ENCODE measurements at places on chromosomes 4 and X. TPM values are rescaled to one million over a fixed set of nuclear protein-coding genes. Genes with fewer than 3 reads are reported as not detected.

The CITED1 gene
- total RNA-seq: not detected

The CSN1S1 gene
- total RNA-seq: not detected

The EIF2S3 gene
- 285 TPM for total RNA-seq

The NR3C2 gene
- 30.7 TPM for total RNA-seq

The DMRTC1 gene
- not detected for total RNA-seq

The S100P gene
- not detected for total RNA-seq

The SPANXA2 gene
- not detected for total RNA-seq

The NRK gene
- total RNA-seq: under 0.01 TPM

The GPR82 gene
- not detected for total RNA-seq

The CLDN22 gene
- total RNA-seq: 0.10 TPM

The DKK2 gene
- not detected for total RNA-seq

The CORIN gene
- 0.33 TPM for total RNA-seq

The CLDN34 gene
- not detected for total RNA-seq

The ARHGEF38 gene
- not detected for total RNA-seq

The F8A2 gene
- not detected for total RNA-seq

The AADAT gene
- 1.6 TPM for total RNA-seq

The CFAP47 gene
- total RNA-seq: not detected

The FRMPD3 gene
- total RNA-seq: not detected

The SLC25A53 gene
- total RNA-seq: 4.9 TPM

The AMBN gene
- not detected for total RNA-seq

The RWDD4 gene
- total RNA-seq: 13.7 TPM

The SORCS2 gene
- under 0.01 TPM for total RNA-seq

The BEND4 gene
- under 0.01 TPM for total RNA-seq

Data from vein endothelial cell (primary cell).